ENCODE measurements at places on chromosomes 5 and 9.

- no peak for DNase-seq
Observed at GRCh38 chr5:153153086-153153485, 337.4 kb upstream of the GRIA1 start.

DNA sequence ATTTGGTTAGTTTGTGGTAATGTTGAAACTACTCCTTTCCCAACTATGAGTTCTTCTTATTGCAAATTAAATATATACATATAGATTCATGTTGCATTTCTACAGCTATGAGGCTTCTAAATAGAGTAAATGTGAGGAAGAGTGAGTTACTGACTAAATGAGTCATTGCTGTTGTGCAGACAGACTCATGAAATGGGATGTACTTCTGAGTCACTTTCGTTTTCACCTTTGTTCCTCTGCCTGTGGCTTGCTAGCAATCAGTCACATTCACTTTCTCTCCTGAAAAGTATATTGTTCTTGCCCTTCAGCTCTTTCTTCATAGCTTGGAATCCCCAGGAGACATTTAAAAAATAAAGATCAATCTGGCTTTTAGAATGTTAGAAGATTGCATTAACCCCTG lies 295.5 kb upstream of the SMC2 start:
- no peak for DNase-seq

GRCh38 chr5:34600118-34600493 lies 56.0 kb upstream of the RAI14 start:
- DNase-seq, result no peak

DNA sequence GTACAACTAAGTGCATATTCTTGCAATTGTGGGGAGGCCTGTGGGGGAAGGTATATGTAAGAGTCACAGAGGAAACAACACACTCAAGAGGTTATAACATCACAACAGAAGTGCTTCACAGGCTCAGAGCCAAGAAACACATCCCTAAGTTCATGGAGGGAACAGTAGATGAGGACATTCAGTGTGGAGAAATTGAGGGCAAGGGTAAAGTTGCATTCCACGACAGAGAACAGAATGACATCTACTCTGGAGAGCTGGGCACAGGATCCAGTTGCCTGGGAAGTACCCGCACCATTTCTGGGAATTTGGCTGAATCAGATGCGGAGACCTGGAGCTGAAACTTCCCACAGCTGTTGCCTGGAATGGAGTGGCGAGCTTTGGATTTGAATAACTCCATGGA lies 197.2 kb downstream of the NXNL2 start:
- DNase-seq, result no peak

DNA sequence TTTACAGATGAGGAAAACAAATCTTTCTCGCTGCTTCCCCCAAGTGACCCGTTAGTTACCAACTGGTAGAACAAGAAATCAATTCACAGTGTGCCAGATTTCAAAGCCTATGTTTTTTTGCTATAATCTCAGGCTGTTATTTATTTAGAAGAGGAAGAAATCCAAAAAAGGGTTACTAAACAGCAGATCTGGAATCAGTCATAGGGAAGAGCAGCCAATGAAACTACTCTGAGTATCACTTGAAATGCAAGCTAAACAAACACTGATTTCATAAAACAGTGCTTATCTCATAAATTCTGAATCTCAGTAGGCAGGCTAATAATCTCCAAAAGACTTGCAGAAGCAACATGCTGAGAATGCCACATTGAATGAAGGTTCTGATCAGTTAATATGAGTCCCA lies 829.5 kb upstream of the ACO1 start:
- DNase-seq, result no peak

DNA sequence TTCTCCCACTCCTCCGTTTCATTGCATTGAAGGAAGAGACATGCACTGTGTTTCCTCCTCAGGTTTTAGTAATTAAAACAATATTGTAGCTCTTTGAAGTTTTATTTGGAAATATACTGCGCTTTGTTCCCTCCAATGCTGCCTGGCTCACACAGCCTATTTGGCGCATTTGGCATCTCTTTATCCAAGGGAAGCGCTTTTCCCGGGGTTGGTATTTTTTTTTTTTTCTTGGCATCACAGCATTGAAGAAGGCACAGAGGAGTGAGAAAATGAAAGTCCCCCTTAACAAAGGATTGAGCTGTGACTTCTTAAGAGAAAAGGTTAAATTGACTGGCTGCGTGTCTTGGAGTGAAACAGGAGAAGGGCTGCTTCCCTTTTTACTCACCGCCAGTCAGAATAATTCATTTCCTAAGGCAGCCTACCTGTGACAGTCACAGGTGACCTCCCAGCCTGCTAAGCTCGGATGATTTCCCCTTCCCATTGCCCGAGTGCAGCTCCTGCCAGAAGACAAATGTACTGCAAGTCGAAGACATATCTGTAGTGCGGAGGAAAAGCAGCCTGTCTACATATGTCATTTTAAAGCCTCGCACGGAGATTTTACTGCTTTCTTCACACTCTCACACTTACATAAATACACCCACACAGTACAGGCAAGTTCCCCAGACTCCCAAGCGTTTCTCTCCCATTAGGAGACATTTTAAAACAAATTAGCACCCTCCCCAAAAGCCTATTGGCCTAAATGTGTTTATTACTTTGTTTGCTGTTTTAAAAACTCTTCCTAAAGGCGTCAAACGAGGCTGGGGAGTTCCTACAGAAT lies 665.5 kb upstream of the ZNF608 start:
- DNase-seq, result no peak

- DNase-seq, result peak; percentile 11
Observed at GRCh38 chr9:84966876-84967830, 297.6 kb downstream of the NTRK2 start.

DNA sequence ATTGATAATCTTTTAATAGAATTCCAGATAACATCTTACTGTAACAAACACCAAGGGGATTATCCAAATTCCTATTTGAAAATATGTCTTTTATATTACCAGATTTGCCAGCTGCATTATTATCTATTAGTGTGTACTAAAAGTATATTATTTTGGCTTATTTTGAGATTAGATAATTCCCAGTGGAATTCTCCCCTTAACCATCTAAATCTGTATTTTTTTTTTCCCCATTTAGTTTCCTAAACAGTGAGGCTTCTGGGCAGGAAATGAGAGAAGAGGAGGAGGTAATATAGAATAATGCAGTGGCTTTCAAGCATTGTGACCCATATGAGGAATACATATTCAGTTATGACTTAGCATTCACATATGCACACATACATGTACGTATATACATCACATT lies 53.5 kb upstream of the ABL1 start:
- DNase-seq, result no peak

GRCh38 chr5:135034236-135034962 lies 371 bp upstream of the PITX1 start:
- peak; percentile 83 for DNase-seq

- DNase-seq, result no peak
Observed at GRCh38 chr5:126516133-126516532, 78.9 kb downstream of the ALDH7A1 start.

- DNase-seq, result no peak
Observed at GRCh38 chr5:61141801-61142200, 20.5 kb downstream of the SMIM15 start.

- DNase-seq, result no peak
Observed at GRCh38 chr5:123035360-123035917, 1.1 kb downstream of the PPIC start.

DNA sequence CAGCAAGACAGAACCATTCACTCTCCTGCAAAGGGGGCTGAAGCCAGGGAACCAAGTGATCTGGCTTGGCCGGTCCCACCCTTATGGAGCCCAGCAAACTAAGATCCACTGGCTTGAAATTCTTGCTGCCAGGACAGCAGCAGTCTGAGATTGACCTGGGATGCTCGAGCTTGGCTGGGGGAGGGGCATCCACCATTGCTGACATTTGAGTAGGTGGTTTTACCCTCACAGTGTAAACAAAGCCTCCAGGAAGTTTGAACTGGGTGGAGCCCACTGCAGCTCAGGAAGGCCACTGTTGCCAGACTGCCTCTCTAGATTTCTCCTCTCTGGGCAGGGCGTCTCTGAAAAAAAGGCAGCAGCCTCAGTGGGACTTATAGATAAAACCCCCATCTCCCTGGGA lies 60.5 kb downstream of the TNFSF8 start:
- DNase-seq, result peak; percentile 57
